Sigmoid colon (tissue), 7 donors: ENCODE measurements at places on chromosomes 6 and 20.

GRCh38 chr20:55704458-55704857 lies 300.9 kb downstream of the CBLN4 start:
- no peak for DNase-seq

DNA sequence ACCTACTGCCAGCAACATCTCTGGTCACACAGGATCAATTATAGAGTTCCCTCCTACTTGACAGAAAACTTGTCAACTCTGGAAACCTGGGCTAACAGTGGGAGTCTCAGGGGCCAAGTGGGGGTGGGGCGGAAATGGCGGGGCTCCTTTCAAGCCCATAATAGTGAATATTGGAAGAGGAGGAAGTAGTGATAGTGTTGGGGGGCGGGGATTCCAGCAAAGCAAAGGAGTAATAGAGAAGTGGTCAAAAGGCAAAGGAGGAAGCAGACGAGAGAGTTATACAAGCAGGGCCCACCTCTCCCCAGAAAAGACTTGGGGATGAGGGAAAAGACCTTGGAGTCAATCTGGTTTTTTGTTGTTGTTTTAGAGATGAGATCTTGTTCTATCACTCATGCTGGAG lies 2.1 kb downstream of the DEF6 start:
- DNase-seq = peak; percentile 68

DNA sequence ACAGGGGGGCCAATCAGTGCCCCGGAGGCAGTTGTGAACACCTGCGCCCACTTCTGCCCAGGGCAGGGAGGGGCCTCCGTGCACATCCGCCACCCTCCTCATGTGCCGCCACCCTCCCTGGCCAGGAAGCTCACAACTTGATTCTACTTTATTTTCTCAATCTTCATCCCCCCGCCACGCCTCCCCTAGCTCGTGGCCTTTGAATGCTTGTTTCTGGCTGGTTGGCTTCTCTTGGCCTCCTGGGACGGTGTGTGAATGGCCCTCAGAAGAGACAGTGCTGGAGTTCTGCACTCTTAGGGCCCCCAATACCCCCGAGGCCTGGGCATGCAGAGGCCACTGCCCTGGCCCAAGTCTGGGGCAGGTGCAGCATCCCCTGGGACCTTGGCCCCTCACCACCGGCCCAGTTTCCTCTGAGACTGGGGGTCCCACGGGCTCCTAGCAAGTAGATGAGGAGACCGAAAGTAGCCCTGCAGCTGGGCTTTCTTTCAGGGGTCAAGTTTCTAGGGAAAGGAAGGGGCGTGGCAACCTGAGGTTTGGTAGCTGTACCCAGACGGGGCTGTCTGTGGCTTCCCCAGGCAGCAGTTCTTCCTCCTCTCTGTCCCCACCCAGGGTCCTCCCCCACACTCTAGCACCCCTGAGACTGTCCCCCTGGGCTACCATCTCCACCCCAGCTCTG lies 1.3 kb downstream of the RGS19 start:
- DNase-seq = no peak

GRCh38 chr6:165684333-165684732 lies 21.3 kb upstream of the PDE10A start:
- no peak for DNase-seq

DNA sequence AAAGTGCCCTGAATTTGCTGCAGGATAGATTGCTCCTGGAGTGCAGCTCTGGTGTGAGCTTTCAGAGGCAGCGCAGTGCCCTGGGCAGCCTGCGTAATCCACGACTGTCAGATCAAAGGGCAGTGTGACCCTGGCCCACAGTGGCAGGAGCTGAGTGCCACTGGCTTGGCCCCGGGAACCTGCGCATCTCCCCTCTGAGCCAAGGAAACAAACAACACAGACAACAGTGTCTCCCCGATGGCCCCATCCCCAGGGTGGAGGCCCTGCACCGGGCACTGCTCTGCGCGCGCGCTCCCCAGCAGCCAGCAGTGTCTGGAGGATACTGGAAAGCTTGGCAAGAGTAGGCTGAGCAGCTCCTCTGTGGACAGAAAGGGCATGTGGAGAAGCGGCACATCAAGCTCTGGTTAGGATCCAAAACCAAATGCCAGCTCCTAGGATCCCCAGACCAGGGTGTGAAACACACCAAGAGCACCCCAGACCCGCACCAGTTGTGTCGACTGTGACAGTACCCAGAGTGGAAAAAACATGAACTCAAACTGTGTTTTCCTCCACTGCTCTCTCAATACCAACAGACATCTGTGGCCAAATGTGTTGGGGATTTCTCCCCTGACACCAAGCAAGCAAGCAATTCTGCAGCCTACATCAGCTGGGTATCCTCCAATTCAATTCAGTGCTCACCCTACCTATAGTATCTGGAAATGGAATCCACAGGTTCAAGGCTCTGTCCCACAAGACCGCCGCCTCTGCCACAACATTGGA lies 26.7 kb downstream of the RBCK1 start:
- DNase-seq = no peak

GRCh38 chr6:83126223-83126622 lies 58.8 kb downstream of the DOP1A start:
- no peak for DNase-seq

DNA sequence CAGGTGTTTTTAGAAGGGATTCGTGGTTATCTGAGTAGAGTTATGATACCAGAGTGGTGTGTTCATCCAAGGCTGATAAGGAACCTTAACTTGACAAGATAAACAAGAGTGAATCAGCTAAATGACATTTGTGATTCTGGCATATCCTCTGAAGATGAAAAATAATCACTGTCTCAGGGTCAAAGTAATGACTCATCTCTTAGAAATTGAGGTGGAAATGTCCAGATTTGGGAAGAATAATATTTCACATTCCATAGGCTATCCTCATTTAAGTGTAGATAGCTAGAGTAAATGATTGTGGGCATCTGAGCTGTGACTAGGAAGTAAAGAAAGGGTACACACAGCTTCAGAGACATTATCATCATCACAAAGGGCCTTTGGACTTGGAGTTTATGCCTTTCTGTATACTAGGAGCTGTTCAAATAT lies 255.7 kb downstream of the GJA1 start:
- DNase-seq = no peak

DNA sequence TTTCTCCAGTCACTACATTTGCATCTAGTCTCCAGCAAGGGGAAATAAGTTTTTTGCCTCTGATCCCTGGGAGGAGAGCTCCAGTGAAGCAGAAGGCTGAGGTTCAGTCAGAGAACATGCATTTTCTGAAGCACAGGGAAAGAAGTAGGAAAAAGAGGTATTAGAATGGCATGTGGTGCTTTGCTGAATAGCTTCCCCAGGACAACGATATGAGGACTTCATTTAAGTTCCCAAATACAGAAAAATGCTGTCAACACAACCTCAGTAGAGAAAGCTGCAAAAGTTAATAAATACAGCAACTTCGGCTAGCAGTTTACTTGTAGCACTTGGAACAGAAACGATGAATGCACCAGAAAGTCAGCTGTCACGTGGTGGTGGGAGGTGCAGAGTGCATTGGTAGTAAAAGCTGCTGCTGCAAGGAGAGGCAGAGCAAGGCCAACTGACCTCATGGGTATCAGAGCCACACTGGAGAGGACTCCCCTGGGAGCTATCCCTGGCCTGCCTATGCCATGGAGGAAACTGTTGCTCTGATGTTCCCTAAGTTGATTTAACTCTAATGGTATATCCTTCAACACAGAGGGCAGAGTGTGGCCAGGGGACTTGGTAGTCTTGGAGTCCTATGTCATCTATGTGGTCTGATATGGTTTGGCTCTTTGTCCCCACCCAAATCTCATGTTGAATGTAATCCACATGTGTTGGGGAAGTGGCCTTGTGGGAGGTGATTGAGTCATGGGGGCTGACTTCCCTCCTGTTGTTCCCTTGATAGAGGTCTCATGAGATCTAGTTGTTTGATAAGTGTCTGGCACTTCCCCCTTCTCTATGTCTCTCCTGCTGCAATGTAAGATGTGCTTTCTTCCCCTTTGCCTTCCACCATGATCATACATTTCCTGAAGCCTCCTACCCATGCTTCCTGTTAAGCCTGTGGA lies 85.9 kb downstream of the ADTRP start:
- DNase-seq = no peak

GRCh38 chr6:81633391-81633790 lies 119.1 kb downstream of the TENT5A start:
- no peak for DNase-seq

- DNase-seq = no peak
Measured at GRCh38 chr6:106763361-106763760, 134.0 kb downstream of the QRSL1 start.

- peak; percentile 85 for DNase-seq
Measured at GRCh38 chr20:3753098-3753497, 14.5 kb downstream of the ADISSP start.

DNA sequence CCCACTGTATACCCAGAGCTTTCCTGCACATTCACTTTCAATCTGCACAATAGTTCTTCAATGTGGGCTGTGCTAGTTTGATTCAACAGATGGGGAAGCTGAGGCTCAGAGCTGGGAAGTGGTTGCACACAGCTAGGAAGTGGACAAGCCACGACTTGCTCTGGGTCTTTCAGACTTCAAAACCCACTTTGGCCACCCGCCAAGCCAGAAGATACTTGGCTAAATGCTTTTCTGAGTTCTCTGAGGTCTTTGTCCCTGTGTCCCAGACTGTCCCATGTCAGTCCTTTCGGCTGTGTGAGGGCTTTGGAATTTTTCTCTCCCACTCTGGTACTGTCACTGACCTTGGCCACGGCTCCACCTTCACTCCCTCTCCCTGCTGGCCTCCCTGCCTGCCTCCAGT lies 10.6 kb downstream of the PDYN start:
- DNase-seq = no peak
